ENCODE measurements at places on chromosomes 1 and 21.

DNA sequence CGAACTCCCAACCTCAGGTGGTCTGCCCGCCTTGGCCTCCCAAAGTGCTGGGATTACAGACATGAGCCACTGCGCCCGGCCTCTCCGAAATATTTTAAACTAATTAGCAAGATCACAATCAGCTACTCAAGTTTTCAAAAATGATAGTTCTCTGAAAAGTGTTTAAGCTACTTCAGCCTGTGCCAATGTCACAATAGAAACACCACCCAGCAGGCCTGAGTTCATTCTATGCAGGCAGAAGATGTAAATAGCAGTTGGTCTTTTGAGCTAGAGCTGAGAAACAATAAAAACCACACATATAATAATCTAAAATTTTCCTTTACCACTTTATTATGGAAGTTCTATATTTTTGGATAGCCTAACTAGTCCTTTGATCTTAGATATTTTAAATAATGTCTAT, 96.1 kb downstream of the LRRC40 start:
- no peak for DNase-seq

DNA sequence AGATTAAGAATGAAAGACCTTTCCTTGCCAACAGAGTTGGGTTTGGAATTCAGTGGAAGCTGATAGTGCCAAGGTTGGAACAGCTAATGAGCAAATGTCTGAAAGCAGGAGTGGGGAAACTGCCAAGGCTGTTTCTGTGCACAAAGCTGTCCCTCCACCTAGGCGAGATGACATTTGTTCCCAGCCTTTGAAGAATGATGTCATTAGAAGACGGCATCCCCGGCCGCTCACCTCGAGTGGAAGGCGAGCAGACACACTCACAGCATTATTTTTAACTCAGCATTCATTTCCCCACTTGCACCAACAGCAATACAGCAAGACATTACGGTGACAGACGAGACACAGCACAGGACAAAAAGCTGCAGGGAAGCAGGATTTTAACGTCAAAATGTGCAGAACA, 463.9 kb downstream of the PCP4 start:
- DNase-seq = peak; percentile 76

DNA sequence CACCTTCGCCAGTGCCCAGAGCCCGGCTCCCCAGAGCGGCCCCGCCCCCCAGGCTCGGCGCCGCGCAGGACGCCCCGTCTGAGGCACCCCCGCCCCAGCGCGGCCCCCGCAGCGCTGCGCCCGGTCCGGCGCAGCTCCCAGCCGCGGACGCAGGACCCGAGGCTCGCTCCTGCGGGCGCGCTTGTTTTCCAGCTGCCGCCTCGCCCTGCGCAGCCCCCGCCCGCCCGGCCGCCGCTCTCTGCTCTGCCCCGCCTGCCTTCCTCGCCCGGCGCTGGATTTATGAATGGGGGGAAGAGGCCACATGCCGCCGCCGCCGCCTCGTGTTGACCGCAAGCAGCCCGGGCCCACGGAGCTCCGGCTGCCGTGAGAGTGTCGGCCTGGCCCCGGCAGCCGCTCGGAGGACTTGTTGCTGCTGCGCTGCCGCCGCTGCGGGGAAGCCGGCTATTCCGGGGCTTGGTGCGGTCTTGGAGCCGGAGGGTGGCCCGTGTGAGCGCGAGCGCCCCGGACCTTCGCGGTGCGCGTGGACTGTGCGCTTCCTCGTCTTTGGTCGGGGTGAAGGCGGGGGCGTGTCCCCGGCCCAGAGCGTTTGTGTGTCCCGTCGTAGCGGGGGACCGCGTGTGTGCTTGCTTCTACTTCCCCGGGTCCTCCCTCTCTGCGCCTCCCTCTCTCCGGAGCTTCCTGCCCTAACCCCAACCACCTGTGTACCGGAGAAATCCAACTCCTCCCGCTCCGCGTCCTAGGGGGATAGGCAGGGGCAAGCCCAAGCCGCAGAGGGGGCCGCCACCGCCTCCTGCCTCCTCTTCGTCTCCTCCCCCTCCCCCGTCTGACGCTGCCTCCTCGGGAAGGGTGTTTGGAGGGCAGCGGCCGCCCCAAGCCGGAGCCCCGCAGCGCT, 736 bp downstream of the KCNC4 start:
- DNase-seq = no peak

GRCh38 chr1:244231193-244231571, 180.1 kb downstream of the ZBTB18 start:
- no peak for DNase-seq

DNA sequence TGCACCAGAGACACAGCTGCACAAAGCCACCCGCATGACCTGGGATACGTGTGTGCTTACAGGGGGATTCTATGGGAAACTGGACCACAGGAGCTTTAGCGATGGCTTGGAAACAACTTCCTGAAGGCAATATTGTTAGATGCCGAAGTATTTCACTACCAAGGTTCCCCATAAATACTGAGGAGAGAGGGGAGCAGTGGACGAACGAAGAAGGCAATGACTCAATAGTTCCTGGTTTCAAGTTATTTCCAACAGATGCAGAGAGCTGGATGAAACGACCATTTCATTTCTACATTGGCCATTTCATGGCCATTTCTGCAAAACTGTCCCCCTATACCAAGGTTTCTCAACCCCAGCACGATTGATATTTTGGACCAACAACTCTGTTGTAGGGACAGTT, 61.3 kb downstream of the CD34 start:
- no peak for DNase-seq

DNA sequence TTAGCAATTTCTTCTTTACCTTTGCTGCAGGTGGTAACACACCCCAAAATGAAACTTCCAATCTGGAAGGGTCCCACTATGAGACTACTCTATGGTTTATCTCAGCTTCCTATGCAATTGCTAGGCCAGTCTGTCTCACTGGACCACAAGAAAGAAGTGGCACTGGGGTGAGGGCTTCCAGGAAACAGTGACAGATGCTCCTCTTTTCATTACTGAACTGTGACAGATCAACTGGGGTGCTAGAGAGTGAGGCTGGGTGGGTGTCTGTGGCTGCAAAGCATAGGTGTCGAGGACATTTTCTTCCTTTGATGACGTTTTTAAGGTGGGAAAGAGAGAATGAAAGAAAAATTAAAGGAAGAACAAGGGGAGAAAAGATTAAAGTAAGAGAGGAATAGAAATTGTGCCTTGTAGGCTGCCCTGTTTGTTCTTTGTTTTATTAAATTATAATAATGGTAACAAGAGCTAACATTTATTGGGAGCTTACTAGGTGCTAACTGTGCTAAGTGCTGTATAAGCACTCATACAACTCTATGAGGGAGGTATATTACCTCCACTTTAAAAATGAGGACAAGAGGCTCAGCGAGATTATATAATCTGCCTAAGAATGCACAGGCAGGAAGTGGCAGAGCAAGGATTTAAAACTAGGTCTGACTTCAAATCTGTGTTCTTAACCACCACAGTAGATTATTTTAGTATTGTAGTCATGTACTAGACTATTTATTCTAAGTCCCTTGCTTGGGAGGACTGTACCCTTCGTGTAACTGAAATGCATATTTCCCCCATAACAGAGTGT, 27.8 kb upstream of the DMRTA2 start:
- no peak for DNase-seq

- DNase-seq = peak; percentile 73
Measured at GRCh38 chr1:30664103-30664755, 59.2 kb downstream of the MATN1 start.

DNA sequence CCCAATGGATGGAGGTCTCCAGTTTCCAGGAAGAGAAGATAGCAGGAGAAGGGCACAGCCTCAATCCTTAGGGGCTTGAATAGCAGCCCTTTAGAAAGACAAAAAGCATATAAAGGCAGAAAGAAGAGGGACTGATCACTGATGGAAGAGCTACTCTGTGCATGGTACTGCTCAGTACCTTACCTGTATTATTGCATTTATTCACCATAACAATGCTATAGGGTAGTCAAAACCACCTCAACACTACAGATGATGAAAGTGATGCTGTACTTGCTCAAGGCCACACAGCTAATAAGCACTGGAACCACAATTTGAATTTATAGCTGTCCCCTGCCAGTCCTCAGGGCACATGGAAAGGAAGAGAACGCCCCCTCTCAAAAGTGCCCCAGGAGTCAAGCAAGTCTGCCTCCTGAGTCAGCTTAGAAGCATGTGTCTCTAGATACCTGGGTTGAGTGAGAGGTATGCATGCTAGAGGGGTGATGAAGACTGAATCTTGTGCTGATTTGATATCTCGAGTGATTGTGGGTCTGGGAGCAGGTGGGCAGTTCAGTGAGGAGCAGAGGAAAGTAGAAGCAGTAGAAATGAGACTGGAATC, 13.6 kb downstream of the DDAH1 start:
- DNase-seq = no peak

DNA sequence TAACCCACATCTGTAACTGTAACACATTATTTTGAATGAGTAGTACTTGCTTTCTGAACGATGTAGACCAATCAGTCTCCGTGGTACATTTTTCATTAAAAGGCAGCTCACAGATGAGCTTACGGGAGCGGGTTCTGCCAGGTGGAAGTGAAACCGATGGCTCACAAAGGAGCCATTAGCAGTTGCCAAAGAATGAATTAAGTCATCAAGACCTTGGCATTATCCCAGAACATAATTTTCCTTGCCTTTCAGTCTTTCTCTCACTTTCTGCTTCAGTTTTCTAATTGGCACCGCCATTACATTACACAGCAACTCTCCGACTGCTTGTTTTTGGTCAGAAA, 33.5 kb upstream of the UTS2 start:
- DNase-seq = peak; percentile 69

DNA sequence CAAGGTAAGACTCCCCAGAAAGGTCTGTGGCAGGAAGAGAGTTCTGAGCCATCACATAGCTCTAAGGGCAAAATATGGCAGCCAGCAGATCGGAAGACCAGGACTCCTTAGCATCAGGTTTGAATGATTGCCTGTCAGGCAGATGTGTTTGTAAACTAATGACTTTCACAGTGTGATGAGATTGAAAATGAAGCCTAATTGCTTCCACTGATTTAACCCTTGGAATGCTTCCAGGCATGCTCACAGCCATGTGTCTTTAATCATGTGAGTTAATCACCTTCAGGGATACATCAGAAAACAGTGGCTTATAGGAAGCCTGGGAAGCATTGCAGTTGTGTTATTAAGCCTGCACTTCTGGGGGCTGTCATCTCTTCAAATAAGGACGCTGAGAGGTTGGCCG, 82.8 kb downstream of the LRRC53 start:
- DNase-seq = peak; percentile 62

- peak; percentile 83 for DNase-seq
Measured at GRCh38 chr1:7386226-7387052, 384.7 kb upstream of the VAMP3 start.

DNA sequence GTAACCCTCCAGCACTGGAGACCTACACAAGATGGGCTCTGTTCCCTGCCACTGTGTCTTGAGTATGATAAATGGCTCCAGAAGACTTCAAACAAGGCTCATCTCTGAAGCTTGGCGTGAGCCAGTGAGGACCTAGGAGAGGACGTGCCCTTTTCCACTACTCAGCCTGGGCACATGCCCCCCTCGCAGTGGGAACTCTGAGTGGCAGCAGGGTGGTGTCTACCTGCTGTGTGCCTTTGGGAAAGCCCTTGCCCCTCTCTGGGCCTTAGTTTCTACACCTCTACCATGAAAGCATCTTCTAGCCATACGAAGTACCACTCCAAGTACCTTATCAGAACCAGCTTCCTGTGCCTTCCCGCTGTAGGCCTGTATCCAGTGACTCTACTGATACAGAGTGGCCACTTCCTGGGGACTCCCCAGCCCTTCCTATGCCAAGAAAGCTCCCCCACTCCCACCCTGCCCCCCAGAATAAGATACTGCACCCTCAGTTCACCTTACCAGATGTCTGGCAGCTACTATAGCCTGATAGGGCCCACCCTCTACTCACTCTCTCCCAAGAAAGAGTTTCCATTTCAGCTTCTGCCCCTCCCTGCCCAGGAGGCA, 3.1 kb upstream of the MOB3C start:
- DNase-seq = no peak

- DNase-seq = no peak
Measured at GRCh38 chr1:20192364-20192763, 6.0 kb upstream of the PLA2G2C start.

DNA sequence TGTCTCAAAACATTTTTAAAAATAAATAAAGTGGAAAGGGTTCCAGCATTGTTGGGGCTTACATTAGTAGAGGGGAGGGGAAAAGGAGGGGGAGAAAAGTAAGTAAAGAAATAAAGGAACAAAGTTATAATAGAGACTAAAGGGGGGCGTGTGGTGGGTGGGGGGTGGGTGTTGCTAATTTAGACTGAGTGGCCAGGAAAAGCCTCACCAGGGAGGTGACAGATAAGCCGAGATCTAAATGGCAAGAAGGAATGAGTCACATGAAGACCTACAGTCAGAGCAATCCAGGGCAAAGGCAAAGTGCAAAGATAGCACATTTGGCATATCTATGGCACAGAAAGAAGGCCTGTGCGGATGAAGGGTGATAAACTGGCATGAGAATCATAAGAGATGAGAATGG, 7.5 kb downstream of the MPL start:
- DNase-seq = no peak

DNA sequence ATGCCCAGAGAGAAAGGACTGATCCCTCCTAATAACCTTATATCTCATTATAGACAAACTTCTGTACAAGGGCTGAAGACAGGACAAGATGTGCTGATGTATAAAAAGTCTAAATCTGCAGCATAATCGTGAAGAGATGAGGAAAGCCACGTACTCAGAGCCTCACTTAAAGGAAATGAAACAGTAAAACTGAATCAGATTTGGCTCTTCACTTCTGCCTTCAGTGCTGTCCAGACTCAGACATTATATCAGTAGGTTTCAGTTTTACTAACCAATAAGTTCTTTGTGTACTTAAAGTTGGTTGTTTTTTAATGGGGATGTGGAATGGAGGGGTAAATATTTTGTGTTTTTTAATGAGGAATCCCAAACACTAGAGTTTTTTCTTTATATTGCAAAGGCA, 45.3 kb upstream of the RGS1 start:
- DNase-seq = no peak

- no peak for DNase-seq
Measured at GRCh38 chr1:206488466-206488865, 18.2 kb downstream of the IKBKE start.

DNA sequence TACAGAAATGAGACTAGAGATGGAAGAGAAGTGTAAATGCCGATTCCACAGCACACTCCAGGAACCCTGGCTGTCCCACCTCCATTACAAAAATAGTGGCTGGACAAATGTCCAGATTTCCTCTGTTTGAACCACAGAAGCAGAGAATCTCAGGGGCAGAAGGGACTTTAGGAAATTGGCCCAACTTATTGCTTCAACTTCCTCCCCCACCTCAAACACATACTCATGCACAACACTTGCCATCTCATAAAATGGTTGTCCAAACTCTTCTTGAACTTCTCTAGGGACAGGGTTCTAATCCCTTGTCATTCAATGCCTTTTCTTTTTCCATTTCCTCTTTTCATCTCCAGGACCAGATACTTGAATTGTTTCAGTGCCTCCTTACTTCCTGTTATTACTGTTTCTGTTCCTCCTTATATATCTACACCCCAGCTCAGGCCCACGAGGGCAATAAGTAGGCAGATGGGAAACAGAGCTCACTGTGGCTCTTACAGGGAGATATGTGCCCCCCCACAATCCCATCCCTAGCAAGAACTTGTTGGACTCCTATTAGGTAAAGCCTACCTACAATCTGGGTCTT, 8.5 kb upstream of the B4GALT3 start:
- DNase-seq = no peak
